Stimulated activated CD4-positive, alpha-beta T cell treated with anti-CD3 and anti-CD28 coated beads, Interleukin-15, amount 100 ng/mL, for 48 hours (primary cell): ENCODE measurements at places on chromosomes 13 and 19.
A peak's percentile ranks its signal among the peaks of the same experiment; 100 is the strongest.

DNA sequence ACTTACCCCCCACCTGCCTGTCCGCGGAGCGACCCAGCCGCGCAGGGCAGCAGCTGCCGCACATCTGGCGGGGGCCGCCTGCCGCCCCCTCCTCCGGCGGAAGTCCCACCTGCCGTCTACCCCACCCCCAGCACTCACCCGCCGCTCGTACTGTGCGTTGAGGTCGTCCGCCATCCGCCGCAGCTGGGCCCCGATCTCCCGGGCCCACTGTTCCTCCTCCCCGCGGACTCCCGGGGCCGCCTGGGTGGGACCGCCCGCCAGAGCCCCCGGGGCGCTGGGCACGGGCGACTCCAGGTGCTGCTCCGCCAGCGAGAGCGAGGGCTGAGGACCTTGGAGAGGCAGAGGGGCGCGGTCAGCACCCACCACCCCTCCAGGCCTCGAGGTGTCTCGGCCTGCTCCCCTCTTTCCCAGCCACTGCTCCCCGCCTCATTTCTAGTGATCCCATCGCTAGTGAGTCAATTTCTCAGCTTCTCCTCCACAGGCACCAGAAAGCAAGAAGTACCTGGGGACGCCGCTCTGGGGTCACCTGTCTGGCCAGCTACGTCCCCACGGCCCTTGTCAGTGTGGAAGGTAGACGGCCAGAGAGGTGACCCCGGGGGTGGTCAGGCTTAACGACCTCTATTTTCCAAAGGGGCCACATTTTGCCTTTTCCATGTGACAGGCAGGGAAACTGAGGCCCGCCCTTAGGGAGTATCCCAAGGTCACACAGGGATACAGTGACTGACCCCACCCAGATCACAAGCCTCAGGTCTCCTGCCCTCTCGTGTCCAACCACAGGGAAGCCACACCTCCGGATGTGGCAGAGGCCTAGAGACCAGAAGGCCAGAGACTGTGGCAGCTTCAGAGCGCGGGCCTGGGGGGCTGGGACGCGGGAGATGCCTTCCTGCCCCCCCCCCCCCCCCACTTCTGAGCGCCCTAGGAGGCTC is 4.3 kb downstream of the BBC3 start:
- no peak for DNase-seq

- DNase-seq = peak; percentile 76
These were observed 15.2 kb downstream of the PLEKHF1 start for GRCh38 chr19:29680447-29680846.

GRCh38 chr19:32165141-32165540 is 180.3 kb upstream of the ZNF507 start:
- no peak for DNase-seq

DNA sequence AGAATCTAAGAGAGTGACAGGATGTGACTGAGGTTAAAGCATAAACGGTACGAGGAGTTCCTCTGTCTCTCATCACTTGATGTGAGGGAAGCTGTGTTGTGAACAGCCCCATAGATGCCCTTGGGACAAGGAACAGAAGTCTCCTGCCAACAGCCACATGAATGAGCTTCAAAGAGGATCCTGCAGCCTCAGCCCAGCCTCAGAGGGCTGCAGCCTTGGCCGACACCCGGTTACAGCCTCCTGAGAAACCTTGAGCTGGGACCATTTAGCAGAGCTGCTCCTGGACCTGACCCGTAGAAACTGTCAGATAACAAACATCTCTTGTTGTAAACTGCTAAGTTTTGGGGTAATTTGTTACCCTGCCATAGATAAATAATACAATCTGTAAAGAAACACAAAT is 54.2 kb downstream of the CCNE1 start:
- no peak for DNase-seq

DNA sequence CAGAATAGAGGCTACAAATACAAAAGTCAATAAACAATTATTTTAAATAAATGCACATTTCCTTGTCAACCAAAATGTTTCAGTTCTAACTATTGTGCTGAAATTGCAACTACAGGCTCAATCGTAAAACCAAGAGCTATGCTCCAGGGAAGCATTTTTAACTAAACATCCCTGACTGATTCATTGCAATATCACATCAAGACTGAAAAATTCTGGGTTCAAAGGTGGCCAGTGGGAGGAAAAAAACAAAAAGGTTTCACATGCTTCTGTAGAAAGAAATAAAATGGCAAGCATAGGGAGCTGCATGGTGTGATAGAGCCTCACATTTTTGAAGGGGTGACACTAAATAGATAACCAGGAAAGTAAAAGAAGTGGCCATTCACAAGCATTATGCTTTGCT is 862.8 kb downstream of the PCDH9 start:
- DNase-seq = no peak

GRCh38 chr13:29593605-29594297 is 1.7 kb downstream of the SLC7A1 start:
- no peak for DNase-seq
